ENCODE measurements at places on chromosomes 6 and 20.

DNA sequence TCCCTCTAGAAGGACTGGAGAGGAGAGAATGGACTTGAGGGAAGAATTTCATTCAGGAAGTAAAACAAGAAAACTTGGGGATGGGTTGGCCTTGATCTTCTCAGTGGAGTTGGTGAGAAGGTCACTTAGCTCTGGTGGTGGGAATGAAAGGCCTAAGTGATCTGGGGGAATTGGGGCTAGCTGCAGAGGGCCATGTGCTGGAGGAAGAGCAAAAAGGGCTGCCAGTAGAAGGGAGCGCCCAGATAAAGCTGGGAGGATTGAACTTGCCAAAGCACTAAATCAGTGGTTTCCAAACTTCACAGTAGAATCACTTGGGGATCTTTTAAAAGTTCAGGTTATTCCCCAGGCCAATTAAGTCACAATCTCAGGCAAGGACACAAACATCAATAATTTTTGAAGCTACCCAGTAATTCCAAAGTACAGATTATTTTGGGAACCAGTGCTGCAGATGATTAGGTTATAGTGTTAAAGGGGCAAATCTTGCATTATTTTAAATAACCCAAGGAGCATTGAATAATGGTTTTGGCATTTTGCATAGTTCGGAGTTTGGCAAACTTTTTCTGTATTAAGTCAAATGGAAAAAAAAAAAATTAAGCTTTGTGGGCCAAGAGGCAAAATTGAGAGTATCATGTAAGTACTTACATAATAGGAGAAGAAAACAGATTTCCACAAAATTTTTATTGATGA lies 36.5 kb upstream of the RFPL4B start:
- DNase-seq, result no peak

- no peak for DNase-seq
Observed at GRCh38 chr6:44662461-44663121, 275.1 kb downstream of the CDC5L start.

GRCh38 chr6:155850408-155850841 lies 394.8 kb upstream of the NOX3 start:
- DNase-seq, result no peak

DNA sequence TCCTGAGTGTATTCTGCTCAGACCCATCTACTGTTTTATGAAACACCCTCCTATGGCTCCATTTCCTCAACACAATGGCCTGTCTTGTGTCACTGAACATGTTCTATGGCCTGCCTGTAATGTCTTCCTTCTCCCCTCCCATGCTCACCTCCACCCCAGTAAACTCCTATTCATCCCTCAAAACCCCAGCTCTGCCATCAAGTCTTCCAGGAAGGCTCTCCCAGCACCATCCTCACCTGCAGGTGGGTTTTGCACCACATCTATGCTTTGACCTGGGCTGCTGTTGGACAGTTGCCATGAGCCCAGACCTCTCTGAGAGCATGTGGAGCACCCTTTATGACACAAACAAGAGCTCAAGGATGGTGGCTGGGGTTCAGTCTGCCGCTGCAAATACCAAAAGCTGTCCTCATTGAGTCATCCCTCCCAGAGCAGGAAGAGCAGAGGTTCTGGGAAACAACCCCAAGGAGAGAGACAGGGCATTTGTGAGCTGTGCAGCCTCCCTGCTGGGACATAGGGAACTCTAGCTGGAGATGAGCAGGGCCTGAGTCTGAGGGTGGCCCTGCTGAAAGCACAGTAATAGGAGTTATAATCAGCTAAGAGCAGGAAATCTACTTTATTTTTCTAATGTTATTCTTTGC lies 93.8 kb upstream of the CD93 start:
- DNase-seq, result peak; percentile 86

DNA sequence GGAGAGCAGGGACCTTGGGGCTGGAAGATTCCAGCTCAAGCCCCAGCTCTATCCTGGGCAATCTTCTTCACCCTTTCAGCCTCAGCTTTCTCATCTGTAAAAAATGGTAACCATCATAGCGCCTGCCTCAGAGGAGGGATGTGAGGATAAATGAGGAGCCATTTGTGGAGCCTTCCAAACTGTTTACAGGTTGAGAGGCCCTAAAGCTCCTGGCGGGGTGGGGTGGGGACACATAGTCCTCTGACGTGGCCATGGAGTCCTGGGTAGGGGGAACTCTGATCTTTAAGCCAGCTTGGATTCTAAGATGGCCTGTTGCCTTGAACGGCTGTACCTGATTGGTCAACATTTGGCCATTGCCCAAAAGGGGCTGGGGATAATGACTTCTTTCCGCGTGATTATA lies 111.1 kb downstream of the TOX2 start:
- no peak for DNase-seq

DNA sequence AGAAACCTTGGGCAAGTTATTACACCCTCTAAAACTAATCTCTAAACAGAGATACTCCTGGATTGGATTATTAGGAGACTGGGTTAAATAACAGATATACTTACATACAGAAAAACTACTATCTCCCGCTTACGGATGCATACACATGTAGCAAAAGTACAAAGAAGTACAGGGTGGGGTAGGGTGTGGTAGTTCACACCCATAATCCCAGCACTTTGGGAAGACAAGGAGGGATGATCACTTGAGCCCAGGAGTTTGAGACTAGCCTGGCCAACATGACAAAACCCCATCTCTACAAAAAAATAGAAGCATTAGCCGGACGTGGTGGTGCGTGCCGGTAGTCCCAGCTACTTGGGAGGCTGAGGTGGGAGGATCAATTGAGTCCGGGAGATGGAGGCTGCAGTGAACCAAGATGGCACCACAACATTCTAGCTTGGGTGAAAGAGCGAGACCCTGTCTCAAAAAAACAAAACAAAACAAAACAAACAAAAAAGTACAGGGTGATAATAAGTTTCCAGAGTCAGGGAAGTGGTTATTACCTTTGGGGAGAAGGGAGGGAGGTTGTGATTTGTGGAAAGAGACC lies 8.1 kb downstream of the PIM1 start:
- DNase-seq, result no peak

DNA sequence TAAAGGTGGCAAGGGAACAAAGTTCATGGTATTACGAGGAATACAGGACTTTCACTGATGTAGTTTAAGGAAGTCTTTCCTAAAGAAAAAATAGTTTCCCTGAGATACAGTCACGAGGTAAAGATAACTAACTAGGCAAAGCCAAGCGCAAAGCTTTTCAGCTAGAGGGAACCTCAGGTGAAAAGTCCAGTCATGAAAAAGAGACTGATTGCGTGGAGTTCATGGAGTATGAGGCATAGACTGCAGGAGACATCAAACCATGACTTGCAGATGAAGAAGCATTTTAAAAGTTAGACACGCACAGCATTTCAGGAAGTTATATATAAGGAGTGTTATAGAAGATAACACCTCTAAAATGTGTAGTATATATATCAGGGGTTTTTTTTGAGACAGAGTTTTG lies 205.6 kb upstream of the ZNF184 start:
- DNase-seq, result no peak

- no peak for DNase-seq
Observed at GRCh38 chr6:4801491-4802110, 25.4 kb downstream of the CDYL start.

All from smooth muscle cell of the brain vasculature (primary cell).